Stimulated activated naive B cell treated with anti-CD40 and anti-IgM and Interleukin-4, amounts not matched to agents 10 μg/mL and 1 μg/mL and 100 μg/mL, for 72 hours (primary cell): ENCODE measurements at places on chromosomes 2 and 18.

DNA sequence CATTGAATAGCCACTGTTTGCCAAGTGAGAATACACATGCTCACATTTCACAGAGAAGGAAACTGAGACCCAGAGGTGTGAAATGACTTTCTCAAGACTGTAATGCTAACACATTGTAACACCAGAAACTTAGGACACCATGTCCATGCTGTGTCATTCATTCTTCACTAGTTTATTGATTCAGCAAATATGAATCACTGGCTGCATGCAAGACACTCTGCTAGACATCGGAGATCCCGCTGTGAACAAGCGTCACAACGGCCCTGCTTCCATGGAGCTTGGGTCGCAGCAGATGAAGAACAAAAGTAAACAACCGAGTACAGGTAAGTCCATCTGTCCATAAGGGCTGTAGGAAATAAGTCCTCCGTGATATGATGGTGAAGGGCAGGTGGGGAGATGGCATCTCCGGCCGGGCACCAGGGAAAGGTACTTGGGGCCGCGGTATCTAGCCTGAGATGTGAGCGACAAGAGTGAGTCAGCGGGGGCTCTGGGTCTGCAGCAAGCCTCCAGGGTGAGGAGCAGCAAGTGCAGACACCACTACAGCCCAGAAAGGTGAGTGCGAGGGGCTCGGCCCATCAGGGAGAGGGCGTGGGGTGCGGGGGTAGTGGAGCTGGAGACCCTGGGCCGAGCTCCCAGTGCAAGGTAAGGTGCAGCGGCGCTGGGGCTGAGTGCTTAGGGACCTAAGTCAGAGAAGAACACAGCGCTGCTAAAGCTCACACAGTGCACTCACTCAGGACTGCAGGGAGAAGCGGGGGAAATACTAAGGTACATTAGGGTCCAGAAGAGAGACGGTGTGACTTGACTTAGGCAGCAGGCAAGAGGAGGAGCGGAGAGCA is 391.2 kb downstream of the FBXO15 start:
- no peaks in the 10 kb centered on the region for H3K36me3 ChIP-seq
- no peak overlapping the region for H3K27ac ChIP-seq
- H3K27me3 ChIP-seq, result no peaks in the 10 kb centered on the region
- H3K4me1 ChIP-seq, result no peaks in the 10 kb centered on the region
- no peak for DNase-seq
- no peak overlapping the region for H3K4me3 ChIP-seq

DNA sequence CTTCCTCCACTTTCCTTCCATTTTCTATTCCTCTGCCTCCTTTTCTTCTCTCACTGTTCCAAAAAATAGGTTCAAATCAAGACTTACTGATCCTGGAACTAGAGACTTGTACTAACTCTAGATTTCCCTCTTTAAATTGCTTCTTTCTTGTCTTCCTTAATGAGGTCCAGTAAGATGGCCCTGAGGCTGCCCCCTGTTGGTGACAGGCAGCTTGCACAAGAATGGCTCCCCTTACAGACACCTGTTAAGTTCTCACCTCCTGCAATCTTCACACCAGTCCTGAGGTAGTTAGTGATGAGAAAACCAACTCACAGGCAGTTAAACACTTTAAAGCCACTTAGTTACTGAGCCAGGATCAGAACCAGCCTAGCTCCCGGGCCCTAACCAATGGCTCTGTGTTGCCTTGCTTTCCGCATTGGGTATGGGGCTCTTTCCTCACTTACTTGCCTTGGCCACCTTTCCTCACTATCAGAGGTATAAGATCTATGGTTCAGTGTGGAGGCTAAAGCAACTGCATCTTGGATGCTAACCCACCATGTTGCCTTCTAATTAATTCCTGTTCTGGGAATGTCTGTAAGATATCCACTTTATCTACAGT is 130.6 kb downstream of the AKAIN1 start:
- H3K36me3 ChIP-seq, result no peaks in the 10 kb centered on the region
- no peak overlapping the region for H3K27ac ChIP-seq
- H3K27me3 ChIP-seq, result no peaks in the 10 kb centered on the region
- DNase-seq, result no peak

GRCh38 chr2:151774506-151774905 is 40.2 kb upstream of the NEB start:
- peaks cover 45% of the 10 kb centered on the region for H3K36me3 ChIP-seq
- H3K4me3 ChIP-seq, result peak overlapping the region; percentile 21
- no peaks in the 10 kb centered on the region for H3K27me3 ChIP-seq
- H3K27ac ChIP-seq, result peak overlapping the region; percentile 97
- no peak for DNase-seq

- no peaks in the 10 kb centered on the region for H3K4me1 ChIP-seq
- DNase-seq, result no peak
- no peaks in the 10 kb centered on the region for H3K27me3 ChIP-seq
- H3K27ac ChIP-seq, result no peak overlapping the region
- H3K36me3 ChIP-seq, result peaks cover 19% of the 10 kb centered on the region
These were observed 46.5 kb downstream of the FARSB start for GRCh38 chr2:222609381-222609780.

- no peak for DNase-seq
- H3K36me3 ChIP-seq, result peaks cover 2% of the 10 kb centered on the region
- peaks cover 5% of the 10 kb centered on the region for H3K4me1 ChIP-seq
- no peaks in the 10 kb centered on the region for H3K27me3 ChIP-seq
- H3K27ac ChIP-seq, result no peak overlapping the region
These were observed 27.6 kb downstream of the ANKAR start for GRCh38 chr2:189702071-189702470.

DNA sequence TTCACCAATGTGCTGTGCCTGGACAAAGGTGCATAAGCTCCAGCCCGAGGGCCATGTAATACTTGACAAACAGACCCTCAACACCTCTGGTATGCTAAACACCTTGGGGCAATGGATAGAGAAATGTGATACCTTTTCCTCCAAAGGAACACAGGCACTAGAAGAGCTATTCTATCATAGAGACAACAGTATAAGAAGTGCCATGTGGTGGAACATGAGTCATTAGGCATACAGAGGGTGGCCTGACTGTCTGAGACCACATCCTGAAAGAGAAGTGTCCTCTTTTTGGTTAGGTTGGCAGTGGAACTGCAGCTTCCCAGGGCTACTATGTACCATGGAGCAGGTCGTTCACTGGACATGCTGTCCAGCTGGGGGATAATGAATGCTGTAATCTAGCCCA is 153.9 kb downstream of the INSIG2 start:
- H3K27ac ChIP-seq, result no peak overlapping the region
- peaks cover 40% of the 10 kb centered on the region for H3K27me3 ChIP-seq
- no peaks in the 10 kb centered on the region for H3K36me3 ChIP-seq
- H3K4me3 ChIP-seq, result no peak overlapping the region

- H3K4me3 ChIP-seq, result no peak overlapping the region
- H3K27me3 ChIP-seq, result peaks cover 45% of the 10 kb centered on the region
- DNase-seq, result no peak
- H3K36me3 ChIP-seq, result peaks cover 8% of the 10 kb centered on the region
- H3K27ac ChIP-seq, result no peak overlapping the region
These were observed 1.9 kb downstream of the YES1 start for GRCh38 chr18:809985-810642.

DNA sequence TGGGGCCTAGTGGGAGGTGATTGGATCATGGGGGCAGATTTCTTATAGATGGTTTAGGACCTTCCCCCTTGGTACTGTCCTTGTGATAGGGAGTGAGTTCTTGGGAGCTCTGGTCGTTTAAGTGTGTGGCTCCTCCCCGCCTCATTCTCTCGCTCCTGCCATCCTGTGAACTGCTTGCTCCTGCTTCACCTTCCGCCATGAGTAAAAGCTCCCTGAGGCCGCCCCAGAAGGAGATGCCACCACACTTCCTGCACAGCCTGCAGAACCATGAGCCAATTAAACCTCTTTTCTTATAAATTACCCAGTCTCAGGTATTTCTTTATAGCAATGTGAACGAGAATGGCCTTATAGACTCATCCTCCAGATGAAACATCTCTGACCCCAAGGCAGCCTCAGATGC is 101.5 kb downstream of the KCNF1 start:
- H3K4me1 ChIP-seq, result no peaks in the 10 kb centered on the region
- H3K4me3 ChIP-seq, result no peak overlapping the region
- H3K27ac ChIP-seq, result no peak overlapping the region
- DNase-seq, result no peak
- H3K27me3 ChIP-seq, result peaks cover 10% of the 10 kb centered on the region
